ENCODE measurements at places on chromosomes 16 and 17. TPM values are rescaled to one million over a fixed set of nuclear protein-coding genes. Genes with fewer than 3 reads are reported as not detected.

DNA sequence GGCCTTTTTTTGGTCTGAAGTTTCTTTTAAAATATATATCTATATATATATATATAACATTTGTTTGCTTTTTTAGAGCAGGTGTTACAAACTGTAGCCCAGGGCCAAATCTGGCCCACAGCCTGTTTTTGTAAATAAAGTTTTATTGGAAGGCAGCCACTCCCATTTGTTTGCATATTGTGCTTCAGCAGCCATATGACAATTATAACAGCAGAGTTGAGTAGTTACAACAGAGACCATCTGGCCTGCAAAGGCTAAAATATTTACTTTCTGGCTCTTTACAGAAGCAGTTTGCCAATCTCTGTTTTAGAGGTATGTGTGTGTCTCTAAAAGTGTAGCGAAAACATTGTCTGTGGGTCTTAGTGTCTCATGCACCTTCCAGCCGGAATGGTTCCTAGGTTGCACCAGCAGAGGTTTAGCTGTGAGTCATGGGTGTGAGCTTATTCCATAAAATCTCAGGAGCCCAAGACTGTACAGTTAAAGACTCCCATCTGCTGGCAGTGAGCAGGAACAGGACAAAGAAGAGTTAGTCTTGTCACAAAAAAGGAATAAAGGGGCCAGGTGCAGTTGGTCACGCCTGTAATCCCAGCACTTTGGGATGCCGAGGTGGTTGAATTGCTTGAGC, 23.8 kb downstream of the LCMT1 start:
- DNase-seq = peak; percentile 58

DNA sequence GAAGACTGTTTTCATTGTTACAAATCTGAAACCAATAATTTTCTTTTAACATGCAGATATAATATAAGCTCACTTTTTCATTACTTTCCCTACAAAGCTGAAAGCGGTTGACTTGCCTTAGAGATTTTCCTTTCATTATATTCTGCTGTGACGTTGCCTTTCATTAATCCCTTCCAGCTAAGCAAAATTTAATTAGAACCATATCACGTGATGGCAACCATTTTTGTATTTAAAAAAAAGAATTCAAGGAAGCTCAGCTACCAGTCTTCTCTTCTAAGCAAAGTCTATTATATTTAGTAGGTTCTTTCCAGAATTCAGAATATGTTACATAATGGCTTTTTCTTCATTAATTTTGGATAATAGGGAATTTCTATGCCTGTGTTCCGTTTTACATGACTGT, 186.5 kb downstream of the PRKCA start:
- no peak for DNase-seq

DNA sequence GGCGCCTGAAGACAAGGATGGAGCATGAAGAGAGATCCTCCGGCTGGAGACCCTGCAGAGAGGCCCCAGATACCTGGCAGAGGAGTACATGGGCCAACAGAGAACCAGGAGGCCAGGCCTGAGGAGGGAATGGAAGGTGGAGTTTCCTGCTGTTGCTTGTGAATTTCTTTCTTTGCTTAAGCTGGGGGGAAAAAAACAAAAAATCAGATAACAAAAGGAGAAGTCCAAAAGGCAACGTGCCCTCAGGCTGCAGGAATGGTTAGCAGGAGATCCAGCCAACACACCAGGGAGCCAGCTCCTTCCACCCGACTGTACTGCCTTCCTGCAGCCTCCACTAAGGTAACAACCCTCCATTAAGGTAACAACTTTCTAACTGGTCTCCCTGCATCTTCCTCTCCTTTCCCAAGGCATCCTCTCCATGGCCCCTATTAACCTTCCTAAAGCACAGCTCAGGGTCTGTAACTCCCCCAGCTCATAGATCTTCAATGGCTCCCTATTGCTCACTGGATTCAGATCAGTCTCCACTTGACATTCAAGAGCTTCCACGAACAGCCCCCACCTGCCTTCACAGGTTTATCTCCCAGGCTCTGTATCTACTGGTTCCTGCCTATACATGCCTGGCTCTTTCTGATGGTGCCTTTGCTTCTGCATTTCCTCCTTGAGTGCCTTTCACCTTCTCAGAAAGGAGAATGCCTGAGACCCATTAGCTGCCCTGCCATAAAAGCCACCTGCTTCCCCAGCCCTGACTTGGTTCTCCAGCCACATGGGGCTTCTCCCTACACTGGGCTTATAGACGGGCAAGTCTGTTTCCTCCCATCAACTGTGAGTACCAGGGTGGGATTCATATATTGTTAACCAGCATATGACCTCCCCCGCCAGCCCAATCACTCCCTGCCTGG, 725 bp upstream of the ARL5C start:
- no peak for DNase-seq

- peak; percentile 63 for DNase-seq
These were observed 84.4 kb upstream of the XYLT1 start for GRCh38 chr16:17555176-17555575.

- DNase-seq = peak; percentile 84
These were observed 3.3 kb downstream of the CD2BP2 start for GRCh38 chr16:30351586-30352419.

DNA sequence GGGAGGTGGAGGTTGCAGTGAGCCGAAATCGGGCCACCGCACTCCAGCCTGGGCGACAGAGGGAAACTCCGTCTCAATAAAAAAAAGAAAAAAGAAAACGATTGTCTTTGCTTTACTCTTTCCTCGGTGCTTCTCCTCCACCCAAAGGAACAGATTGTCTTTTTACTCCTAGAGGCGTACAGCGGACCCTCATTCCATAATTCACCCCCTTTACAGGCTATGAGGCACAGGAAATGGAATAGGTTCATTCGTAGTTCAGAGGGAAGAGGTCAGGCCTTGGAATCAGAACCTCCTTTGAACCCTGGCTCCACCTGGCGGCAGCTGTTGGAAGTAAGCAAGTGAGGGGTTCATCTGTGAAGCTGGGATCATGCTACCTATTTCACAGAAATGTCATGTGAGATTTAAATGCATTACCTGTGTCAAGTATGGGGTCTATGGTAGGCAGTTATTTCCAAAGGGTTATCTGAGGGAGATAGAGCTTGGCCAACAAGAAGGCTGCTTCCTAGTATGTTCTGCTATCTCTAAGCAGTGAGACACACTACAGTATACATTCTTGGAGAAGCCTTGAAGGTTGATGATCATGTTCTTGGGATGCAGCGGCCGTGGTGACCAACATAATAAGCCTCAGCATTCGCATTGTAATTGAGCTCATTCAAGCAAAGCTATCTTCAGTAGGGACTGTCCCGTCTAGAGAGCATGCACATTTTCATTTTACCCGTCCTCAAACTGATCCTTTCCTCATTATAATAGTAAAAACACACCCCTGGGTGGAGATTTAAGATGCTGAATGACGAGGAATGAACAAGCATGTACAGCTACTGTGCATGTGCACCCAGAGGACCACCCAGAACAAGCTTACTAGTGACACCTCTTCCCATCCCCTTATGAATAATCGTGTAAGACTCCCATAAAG, 18.7 kb upstream of the ZNF689 start:
- DNase-seq = peak; percentile 65

- DNase-seq = peak; percentile 9
These were observed 246.1 kb downstream of the SLC39A11 start for GRCh38 chr17:72846399-72846798.

- no peak for DNase-seq
These were observed 15.1 kb downstream of the CDH8 start for GRCh38 chr16:62021161-62021581.

DNA sequence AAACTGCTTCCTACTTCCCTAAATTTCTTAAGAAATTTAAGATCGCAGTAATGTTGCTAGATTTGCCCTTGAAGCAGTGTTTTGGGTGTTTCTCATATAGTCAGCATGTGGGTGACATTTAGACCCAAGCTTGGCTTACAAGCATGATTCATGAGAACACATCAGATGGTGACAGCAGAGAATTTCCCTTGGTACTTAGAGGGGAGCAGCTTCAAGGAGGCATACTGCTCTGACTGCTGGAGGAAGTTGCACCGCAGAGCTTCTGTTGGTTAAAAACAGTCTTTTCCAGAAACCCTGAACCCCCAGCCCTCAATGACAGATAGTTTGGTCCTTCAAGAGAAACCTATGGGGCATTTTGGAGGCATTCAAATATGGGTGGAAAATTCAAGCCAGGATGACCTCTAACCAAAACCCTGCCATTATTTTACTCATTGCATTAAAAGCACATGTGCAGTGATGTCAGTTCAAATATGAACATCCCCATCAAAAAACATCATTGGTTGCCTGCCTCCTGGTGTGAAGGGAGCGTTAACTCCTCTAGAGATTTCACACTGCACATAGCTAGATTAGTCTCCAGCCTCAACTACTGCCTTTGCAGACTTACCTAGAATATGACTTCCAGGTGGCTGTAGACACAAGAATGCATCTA, 201.5 kb upstream of the CACNG5 start:
- DNase-seq = peak; percentile 29

GRCh38 chr16:4454623-4455022, 19.8 kb downstream of the NMRAL1 start:
- DNase-seq = no peak

GRCh38 chr17:54891176-54891821, 9.4 kb upstream of the TOM1L1 start:
- DNase-seq = peak; percentile 63

GRCh38 chr17:7922845-7923628, 6.6 kb downstream of the KCNAB3 start:
- no peak for DNase-seq

DNA sequence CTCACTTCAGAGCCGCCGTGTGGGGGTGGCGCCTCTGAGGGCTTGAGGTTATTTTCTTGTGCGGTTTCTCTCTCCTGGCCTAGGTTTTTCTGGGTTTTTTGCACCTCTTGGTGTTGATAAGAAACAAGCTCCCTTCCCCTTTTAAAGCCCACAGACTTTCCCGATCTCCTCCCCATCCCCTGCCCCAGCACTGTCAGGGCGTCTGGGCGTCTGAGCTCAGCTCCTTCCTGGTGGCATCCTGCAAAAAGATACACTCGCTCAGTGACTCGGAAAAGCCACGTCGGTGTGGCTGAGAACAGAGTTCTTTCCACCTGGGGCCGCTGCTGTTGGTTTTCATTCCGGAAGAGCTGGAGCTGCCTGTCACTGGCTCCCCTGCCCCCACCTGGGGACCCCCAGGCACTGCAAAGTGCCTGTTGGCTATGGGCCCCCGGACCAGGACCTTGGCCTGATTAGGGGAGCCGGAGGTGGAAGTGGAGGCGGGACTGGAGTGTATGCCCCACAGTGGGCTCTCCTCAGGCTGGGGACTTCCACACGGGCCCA, 14.5 kb downstream of the BAIAP2 start:
- DNase-seq = no peak

GRCh38 chr16:84959045-84959576, 52.2 kb downstream of the ZDHHC7 start:
- no peak for DNase-seq

GRCh38 chr16:53529513-53529912, 26.5 kb upstream of the AKTIP start:
- no peak for DNase-seq

GRCh38 chr16:30710971-30711370, 12.0 kb downstream of the SRCAP start:
- no peak for DNase-seq

DNA sequence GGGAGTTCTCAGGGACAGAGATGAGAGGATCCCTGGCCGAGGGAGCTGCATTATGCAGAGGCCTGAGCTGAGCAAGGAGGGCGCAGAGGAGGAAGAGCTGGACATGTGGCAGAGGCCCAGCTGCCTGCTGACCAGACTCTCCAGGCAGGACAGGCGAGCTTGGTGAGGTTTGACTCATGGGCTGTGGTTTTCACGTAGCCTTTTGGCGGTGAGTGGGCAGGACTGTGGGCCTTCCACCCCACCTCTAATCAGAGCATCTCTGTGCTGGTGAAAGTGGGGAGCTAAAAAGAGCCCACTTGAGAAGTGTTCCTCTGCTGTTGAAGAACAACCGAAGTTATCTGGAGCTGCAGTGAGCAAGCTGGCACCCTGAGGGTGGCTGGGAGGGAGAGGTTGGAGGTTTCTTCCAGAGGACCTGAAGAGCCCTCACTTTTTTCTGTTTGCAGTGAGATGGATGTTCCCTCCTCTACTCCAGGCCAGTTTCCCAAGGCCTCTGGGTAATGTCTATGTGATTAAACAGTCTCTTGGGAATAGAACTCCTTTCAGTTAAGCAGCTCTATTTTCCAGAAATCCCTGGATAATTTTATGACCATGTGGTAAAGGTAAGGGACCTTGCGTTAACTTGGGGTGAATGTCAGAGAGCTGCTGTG, 11.9 kb downstream of the EPN2 start:
- DNase-seq = peak; percentile 83

- DNase-seq = no peak
These were observed 17.5 kb downstream of the ANKRD40 start for GRCh38 chr17:50689956-50690886.

DNA sequence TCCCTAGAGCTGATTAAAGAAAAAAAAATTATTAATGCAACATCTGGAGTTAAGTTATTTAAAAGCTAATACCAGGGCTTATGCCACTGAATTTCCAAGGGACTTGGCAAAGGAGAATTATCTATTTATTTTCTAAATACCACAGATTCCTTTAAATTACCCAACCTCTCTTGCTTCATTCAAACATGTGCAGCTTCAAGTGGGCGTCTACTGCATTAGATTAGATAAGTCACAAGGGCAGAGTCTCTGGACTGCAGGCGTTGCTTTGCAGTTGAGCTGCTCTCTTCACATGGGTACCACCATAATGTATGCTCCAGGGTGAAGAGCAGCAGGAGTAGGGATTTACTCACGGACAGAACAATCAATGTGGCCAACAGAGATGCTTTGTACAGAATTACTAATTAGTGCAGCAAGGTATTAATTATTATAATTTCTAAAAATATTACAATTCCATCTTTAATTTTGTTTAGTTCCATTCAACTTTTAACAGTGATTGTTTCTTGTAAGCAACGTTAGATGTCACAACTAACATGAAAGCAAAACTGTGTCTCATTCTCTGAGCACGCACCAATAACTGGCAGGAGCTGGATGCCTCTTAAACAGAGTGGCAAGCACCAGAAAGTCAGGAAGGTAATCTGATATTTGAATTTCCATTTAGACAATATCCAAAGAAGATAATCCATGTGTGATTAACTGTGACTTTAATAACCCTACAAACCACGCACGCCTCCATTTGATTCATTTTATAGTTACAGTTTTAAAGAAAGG, 214.2 kb downstream of the STX8 start:
- DNase-seq = no peak

The TBX2 gene
- 1.8 TPM for total RNA-seq

The FOXL1 gene
- total RNA-seq = 0.51 TPM

The RCVRN gene
- total RNA-seq = not detected

The TEX14 gene
- 2.7 TPM for total RNA-seq

The LGALS9B gene
- not detected for total RNA-seq

The CALB2 gene
- total RNA-seq = 6.9 TPM
